ENCODE measurements at places on chromosomes 6 and 20. TPM values are rescaled to one million over a fixed set of nuclear protein-coding genes. Genes with fewer than 3 reads are reported as not detected.

- no peak for DNase-seq
Measured at GRCh38 chr20:47428851-47429336, 72.4 kb upstream of the ZMYND8 start.

The PHACTR1 gene
- 28.1 TPM for total RNA-seq

GRCh38 chr6:170125456-170126300 is 165.2 kb downstream of the DLL1 start:
- DNase-seq: no peak

The ULBP3 gene
- 11.8 TPM for total RNA-seq

The PLAGL2 gene
- 1.2 TPM for total RNA-seq

The TMC2 gene
- total RNA-seq: 4.5 TPM

GRCh38 chr6:77368660-77369313 is 94.5 kb downstream of the HTR1B start:
- DNase-seq: no peak

DNA sequence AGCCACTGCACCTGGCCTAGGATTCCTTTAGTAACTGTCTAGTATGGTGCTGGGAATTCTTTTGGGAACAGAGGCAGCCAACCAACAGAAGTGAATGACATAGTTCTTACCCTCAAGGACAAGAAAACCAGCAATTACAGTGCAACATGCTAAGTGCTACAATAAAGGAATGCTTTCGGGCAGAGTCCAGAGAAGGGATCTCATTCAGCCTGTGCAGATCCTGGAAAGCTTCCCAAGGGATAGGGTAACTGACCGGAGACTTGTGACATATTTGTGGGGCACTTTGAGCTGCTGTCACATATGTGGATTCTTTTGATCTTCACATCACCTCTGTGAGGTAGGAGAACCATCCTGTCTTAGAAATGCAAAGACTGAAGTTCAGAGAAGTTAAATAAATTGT is 46.8 kb downstream of the C6orf15 start:
- DNase-seq: no peak

DNA sequence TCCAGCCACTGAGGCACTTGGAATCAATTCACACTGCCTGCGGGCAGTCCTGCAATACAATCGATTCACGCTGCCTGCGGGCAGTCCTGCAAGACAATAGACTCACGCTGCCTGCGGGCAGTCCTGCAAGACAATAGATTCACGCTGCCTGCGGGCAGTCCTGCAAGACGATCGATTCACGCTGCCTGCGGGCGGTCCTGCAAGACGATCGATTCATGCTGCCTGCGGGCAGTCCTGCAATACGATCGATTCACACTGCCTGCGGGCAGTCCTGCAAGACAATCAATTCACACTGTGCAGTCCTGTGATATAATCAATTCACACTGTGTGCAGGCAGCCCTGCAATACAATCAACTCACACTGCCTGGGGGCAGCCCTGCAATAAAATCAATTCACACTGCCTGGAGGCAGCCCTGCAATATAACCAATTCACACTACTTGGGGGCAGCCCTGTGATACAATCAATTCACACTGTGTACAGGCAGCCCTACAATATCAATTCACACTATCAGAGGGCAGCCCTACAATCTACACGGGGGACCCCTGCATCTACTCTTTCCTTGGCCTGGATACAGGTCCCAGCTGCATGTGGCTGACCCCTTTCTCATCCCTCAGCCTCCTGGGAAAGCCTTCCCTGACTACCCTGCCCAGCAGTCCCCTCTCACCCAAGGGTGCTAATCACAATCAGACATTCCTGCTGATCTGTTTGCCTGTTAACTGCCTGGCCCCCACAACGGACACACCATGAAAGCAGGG is 10.4 kb downstream of the TAF4 start:
- DNase-seq: no peak

DNA sequence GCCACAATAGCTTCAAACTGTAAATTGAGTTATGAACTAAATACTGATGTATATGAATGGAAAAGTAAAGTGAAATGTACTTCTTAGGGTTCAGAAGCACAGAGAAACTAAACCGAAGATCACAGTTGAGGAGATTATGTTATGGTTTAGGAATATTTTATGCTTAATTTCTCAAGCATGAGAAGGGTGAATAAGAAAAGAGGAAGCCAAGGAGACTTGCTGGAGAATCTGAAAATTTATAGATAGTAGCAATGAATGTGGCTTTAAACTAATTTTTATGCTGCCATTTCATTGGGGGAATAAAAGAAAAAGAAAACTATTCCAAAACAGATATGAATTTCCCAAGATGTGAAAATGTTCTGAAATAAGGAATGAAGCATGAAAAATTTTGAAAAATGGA is 5.6 kb downstream of the ANKS1A start:
- DNase-seq: no peak

DNA sequence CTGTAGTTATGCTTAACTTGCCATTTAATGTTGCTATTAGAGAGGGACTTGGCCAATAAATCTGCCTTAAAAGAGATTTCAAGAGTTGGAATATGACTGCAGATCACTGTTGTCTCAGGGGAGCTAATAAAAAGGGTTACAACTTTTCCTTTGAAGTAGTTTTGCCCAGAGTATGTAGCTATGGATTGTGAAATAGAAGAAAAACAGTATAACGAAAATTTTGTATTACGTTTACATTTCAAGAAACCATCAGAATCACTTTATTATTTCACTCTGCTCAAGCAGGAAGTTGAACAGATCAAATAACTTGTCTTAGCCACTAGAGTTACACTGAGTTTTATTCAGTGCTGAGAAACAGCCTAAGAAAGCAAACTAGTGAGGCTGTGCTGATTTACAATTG is 3.0 kb upstream of the ZSCAN26 start:
- no peak for DNase-seq

DNA sequence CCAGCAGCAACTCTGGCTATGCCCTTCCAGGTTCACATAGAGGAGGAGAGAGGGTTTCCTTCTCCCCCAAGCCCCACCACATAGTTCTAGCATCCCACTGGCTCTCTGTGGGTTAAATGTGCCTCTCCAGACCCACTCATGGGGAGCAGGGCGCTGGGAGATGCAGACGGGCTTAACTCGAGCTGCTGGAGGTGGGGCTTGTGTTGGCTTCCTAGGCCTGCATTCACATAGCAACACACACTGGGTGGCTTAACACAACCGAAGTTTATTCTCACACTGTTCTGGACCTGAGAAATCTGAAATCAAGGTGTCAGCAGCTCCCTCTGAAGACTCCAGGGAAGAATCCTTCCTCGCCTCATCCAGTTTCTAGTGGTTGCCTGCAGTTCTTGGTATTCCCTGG is 33.6 kb downstream of the SLC2A10 start:
- no peak for DNase-seq

DNA sequence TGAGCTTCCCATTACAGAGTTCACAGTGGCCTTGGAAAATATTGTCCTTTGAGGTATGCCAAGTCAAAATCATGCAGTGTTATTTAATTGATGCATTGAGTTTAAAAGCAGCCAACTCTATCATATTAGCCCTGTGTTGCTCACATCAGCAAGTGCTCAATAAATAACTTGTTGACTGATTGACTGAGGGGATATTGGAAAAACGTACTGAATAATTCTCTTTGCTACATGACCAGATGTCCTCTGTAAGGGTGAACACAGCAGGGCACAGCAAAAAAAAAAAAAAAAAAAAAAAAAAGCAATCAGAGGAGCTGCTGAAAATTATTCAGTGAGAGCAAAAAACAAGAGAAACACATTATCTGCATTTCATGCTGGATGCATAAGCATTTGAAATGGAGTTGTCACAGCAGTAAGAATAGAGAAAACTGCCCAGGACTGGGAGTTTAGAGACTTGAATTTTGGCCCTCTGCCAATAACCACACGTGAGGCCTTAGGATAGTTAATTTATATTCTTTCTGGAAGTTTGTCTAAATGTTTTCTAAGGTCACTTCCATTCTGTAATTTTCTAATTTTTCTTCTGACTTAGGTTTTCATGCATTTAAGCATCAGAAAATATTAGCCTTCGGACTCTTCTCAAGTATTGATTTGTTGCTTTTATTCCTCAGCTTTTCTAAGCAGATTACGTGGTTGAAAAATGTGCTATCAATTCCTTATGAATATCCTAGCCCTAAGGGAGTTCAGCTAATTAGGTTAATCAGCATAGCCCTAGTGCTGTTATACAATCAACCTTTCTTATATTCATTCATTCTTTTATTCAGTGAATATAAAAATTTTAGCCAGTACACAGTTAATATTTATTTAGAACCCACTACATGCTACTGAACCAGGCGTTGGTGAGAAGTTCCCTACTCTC is 246.8 kb upstream of the STXBP5 start:
- no peak for DNase-seq

- DNase-seq: no peak
Measured at GRCh38 chr6:138580801-138581200, 81.5 kb upstream of the NHSL1 start.

The WFDC13 gene
- not detected for total RNA-seq

The RGS19 gene
- total RNA-seq: 7.7 TPM

GRCh38 chr6:138957484-138957883 is 30.6 kb downstream of the REPS1 start:
- DNase-seq: no peak

The AKAP12 gene
- total RNA-seq: 40.4 TPM

DNA sequence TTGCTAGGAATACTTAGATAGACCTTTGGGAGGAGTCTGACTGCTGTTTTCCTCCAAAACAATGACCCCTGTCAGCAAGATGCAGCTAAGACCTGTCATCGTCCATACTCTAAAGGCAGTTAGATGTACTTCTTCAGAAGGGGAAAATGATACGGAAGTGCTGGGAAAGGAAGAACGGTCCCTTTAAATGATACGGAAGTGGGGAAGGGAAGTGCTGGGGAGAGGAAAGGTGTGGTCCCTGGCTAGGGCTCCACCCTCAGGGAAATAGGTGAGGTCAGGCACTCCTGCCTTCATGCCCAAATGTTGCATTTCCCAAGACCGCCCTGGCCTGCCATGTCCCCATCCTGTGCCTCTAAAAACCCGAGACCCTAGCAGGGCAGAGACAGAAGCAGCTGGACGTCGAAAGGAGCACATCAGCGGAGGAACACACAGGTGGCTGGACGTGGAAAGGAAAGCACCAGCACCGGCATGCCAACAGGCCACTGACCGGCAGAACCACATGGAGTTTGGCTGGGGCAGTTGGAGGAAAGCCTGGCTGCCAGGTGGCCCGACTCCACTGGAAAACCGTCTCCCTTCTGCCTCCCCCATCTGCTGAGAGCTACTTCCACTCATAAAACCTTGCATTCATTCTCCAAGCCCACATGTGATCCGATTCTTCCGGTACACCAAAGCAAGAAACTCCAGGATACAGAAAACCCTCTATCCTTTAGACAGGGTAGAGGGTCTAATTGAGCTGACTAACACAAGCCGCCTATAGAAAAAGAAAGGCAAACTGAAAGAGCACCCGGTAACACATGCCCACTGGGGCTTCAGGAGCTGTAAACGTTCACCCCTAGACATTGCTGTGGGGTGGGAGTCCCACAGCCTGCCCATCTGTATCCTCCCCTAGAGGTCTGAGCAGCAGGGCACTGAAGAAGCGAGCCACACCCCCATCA is 94.6 kb downstream of the FAXC start:
- DNase-seq: no peak

DNA sequence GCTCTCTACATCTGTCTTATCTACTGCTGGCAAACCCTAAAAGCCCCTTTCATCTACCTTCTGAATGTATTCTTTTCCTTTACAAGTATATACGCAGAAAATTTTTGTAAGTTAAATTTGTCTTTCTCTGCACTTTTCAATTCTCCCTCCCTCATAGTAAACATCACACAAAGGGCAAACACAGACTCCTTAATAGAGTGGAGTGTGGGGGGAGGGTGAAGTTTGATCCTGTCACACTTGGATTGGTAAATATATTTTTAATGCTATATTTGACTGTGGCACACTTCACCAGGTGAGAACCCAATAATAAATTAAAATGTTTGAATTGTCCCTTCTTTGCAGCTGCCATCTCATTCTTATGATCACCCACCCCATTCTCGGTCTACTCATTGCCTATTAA is 33.2 kb upstream of the PAQR8 start:
- no peak for DNase-seq

The NKAIN4 gene
- 14.7 TPM for total RNA-seq

The THEMIS gene
- 0.41 TPM for total RNA-seq

DNA sequence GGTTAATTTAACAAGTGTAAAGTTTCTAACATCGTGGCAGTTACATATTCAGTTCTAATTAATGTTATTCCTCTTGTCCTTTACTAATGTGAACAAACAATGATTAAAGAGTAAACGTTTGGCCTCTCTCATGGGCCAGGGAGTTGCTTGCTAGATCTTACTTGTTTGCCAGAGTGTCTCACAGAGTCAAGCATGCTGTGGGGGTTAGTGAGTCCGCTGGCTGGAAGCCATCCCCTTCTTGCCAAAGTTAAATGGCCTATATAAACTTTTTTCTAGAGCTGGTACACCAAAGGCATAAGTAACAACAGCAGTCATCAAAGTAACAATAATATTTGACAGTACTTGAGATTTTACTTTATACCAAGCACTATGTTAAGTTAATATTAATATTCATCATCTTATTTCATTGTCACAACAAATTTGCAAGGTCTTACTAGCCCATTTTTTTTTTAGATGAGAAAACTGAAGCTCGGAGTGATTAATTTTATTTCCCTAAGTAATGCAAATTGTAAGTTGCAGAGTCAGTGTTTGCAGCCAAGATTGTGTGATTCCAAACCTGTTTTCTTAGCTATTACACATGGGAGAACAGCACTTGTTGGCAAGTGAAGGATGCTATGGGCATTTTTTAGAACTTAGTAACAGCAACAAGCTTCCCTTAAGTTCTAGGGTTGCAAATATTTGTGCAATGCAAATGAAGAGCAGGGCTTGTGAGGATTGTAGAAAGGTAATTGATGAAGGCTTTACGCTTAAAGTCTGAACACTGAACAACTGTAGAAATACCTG is 224.5 kb downstream of the RFPL4B start:
- no peak for DNase-seq

The MAFB gene
- total RNA-seq: 7.3 TPM

- no peak for DNase-seq
Measured at GRCh38 chr6:152261179-152261578, 376.0 kb downstream of the SYNE1 start.

The EXOC2 gene
- 61.6 TPM for total RNA-seq

The RNF8 gene
- total RNA-seq: 24.1 TPM

The HLA-DRB5 gene
- 1.6 TPM for total RNA-seq

DNA sequence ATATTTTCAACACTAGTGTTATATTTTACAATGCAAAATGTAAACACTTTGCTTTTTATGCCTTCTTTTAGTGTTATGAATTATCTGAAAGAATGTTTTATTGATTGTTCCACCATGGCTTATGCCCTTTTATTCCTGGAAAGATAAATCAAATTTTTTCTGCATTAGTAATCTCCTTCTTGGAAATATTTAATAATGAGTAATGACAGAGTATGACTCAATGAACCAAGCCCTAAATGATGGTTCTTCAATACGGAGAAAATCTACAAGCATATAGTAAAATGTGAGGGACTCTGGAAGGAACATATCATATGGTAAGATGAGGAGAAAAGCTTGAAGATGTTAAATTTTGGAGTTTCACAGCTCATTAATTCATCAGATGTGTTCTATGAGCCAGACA is 929.6 kb downstream of the C6orf118 start:
- DNase-seq: no peak

The PRSS16 gene
- total RNA-seq: 0.41 TPM

GRCh38 chr20:59811681-59812171 is 121.7 kb downstream of the SYCP2 start:
- no peak for DNase-seq

The NDUFAF5 gene
- 33.4 TPM for total RNA-seq
